ENCODE measurements at places on chromosomes 16 and 17.

DNA sequence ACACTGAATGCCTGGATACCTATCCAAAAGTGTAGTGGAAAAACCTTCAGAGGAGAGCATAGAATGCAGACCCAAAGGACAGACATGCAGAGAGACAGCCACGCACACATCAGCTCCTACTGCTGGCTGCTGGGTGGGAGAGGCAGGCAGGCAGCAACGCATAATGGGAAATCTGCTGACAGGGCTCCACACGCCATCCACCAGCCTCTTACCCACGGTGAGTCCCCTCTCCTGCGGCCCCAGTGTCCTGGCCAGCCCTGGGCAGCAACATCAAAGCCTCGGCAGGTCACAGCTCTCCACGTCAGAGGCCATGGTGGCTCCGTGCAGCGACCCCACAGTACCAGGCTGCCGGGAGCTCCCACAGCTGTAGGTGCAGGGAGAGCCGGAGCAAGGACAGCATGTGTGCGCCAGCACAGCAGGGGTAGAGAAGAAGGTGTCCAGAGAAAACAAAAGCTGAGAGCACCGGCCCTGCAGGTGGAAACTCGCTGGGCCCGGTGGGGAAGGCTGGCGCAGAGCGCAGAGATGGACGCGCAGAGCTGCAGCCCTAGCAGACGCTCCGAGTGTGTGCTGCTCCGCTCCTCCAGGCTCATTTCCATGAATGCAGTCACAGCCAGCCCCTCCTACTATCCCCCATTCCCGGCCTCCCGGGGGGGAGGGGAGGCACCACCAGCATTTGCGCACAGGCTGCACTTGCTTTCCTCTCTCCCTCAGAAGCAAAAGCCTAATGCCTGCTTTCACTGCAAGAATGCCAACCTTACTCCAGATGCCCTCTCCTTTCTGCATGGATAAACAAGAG, 58.9 kb downstream of the CYTH1 start:
- peak; percentile 96 for DNase-seq

DNA sequence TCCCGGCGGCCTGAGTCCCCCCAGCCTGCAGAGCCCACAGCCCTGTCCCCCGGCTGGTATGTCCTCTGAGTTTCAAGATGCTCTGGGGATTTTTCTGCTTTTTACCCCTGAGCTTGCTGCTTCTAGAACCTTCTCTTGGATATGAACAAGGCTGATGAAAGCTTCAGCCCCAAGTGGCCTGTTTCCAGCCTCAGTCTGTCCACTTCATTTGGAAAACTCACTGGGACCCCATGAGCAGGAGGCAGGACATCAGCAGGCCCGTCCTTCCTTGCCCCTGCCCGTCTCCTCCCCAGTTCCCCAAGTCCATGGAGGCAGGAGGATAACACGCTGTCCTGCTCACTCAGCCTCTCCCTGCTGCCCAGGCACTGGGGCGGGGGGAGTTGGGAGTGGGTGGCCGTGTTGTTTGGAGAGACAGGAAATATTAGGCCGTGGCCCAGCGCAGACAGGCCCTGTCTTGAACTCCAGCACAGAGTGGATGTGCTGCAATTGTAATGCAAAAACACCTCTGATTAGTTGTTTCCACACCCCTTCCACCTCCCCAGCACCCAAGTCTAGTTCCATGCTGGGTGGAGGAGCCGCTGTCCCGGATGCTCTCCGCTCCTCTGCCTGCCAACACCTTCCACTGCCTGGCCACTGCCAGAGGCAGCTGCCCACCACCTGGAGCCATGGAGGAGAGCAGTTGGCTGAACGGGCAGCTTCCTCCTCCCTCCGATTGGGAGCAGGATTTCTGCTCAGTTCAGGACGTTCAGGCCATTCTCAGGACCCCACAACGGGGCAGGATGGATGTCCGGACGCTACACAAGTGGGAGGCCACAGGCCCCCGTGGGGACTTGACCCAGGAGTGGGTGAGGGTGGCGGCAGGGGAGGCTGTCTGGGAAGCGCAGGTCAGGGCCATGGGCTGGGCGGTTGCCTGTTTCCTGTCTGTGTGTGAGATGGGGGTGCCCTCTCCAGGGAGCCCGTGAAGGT, 216.9 kb upstream of the GSE1 start:
- no peak for DNase-seq

DNA sequence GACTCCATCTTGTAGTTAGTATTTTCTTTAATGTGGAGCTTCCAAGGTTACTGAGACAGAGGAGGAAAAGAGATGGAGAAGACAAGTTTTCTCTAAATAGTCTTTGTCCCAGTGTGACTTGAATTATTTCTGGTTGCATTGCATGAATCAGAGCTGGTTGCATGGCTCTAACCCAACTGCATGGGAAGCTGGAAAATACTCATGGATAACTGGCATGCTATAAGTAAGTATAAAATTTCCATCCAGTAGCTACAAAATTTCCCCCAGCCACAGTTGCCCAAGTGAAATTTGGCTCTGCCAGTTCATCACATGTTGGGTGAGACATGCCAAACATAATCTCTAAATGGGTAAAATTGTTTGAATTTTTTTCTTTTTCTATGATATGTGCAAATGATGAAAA, 1161.5 kb downstream of the CDH11 start:
- peak; percentile 2 for DNase-seq

DNA sequence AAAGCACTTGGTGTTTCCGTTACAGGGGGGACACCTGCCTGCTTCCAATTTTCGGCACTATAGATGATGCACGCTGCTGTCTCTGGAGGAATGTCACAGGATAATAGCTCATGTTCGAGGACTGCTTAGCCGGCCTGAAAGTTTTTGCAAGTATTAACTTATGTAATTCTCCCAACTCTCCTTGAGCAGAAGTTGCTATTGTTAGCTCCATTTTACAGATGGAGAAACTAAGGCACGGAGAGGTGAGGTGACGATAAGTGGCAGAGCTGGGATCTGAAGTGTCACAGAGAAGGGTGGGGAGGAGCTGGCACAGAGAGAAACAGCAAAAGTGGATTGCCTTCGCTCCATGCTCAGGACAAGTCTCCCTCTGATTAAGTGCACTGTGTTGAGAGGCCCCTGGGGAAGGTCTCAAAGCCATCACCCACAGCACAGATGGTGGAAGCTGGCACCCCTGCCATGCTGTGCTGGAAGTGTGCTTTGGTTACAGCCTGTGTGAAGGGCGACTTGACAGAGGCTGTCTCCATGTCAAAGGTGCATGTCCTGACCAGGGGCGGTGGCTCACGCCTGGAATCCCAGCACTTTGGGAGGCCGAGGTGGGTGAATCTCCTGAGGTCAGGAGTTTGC, 40.8 kb upstream of the MEAK7 start:
- no peak for DNase-seq

- no peak for DNase-seq
These were observed 387.3 kb downstream of the HS3ST3B1 start for GRCh38 chr17:14688134-14688533.

All from Ammon's horn (tissue), 1 donor.